HT1080 (cell line): ENCODE measurements at places on chromosomes 5 and 9. TPM values are rescaled to one million over a fixed set of nuclear protein-coding genes. Genes with fewer than 3 reads are reported as not detected.

Gene CCDC152
- 0.03 TPM in 1 of 2 replicates, not detected in the other for total RNA-seq

GRCh38 chr9:107176436-107177151 lies 106.5 kb upstream of the RAD23B start:
- no peak for DNase-seq

DNA sequence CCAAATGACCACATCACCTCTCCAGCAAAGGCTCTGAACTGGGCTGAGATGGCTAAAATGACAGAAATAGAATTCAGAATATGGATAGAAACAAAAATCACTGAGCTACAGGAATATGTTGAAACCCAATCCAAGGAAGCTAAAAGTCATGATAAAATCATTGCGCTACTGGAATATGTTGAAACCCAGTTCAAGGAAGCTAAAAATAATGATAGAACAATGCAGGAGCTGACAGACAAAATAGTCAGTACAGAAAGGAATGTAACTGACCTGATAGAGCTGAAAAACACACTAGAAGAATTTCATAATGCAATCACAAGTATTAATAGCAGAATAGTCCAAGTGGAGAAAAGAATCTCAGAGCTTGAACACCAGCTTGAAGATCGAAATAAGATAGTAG lies 394.9 kb upstream of the GRAMD2B start:
- no peak for DNase-seq

GRCh38 chr9:89604729-89605464 lies at the start of gene GADD45G:
TSS of gene GADD45G (plus strand) at chr9:89605012. CDS start at chr9:89605122, 110 bp downstream.
- DNase-seq = no peak

Gene SLC6A18
- total RNA-seq = not detected in 2 replicates

Gene RELL2
- 13.1 and 15.3 TPM in 2 replicates for total RNA-seq

- DNase-seq = peak; percentile 21
These were observed 125.9 kb upstream of the OSMR start for GRCh38 chr5:38719916-38720315.
